ENCODE measurements at places on chromosomes 7 and 10.
A peak's percentile ranks its signal among the peaks of the same experiment; 100 is the strongest.

DNA sequence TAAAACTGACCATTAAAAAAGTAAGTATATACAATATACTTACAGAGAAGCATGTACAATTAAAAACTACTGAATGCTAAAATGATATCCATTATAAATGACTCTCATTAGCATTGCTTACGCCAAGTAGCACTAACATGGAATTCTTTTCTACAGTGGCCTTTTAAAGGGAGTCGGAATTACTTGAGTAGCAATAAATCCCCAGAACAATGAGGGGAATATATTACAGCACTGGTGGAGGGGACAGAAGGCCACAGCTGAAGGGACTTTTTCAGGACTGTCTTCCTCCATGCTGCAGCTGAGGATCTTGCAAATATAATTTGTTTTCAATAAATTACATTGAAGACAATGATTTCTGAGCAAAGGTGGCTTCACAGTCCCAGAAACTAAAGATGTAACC is 97.0 kb downstream of the ALOX5 start:
- no peak for DNase-seq

DNA sequence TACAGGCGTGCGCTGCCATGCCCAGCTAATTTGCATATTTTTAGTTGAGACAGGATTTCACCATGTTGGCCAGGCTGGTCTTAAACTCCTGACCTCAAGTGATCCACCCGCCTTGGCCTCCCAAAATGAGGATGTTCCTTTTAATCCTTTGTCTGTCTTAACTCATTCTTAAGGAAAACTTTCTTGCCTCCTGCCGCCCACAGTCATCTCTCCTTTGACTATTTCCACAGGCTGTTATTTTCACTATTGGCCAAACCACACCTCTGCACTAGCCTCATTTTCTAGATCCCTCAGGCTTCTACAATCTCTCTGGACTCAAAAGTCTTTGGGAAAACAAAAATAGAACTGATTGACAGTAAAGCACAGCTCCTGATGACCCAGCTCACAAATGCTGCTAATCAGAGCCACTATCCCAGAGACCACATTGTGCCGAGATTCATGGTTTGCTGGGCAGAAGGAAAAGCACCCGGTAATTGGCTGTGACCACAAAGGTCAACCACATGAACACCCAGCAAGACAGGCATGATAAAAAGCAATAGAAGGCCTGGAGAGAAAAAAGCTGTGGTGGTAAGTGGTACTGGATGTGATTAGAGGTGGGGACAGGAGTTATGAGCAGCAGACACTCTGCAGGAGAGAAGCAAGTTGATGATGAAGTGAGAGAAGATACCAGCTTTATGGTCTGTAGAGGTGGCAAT is 44.1 kb upstream of the ZNRF2 start:
- no peak for DNase-seq

DNA sequence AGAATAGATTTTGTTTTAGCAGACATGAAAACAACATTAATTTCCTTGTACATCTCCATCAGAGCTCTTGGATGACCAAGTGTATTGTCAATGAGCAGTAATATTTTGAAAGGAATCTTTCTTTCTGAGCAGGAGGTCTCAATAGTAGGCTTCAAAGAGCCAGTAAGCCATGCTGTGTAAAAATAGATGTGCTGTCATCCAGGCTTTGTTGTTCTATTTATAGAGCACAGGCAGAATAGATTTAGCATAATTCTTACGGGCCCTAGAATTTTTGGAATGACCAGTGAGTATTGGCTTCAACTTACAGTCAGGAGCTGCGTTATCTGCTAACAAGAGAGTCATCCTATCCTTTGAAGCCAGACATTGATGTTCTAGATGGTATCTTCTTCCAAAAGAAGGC is 19.0 kb downstream of the MINPP1 start:
- no peak for DNase-seq

DNA sequence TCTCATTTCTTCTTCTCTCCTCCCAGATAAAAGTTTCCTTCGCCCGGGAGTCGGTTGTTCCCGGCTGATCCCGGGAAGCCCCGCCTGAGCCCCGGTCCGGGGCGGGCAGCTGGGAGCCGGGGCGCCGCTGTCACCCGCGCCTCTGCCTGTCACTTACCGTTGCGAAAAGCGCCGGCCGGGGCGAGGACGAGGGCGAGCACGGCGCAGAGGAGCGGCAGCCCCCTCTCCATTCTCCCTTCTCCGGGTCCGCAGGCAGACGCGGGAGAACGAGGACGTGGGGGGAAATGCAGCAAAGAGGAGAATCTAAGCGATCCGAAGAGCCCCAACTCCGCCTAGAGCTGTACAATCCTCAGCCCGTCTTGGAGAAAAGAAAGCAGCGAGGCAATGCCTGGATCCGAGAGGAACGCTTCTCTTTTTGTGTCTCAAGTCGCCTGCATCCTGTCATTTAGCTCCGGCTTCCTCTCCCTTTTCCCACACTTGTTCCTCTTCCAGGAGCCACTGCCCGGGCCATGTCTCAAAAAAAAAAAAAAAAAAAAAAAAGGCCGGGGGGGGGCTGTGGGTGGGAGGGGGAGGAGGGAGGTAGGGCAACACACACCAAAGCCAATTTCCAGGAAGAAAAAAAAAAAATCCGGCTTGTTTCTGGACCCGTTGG is at the start of gene NRP1:
TSS of gene NRP1 (minus strand) at position 515 of the 652 bp plus-strand sequence. CDS start at position 230, 285 bp downstream.
- no peak for DNase-seq

GRCh38 chr7:104848138-104848990 is 165.6 kb upstream of the KMT2E start:
- peak; percentile 20 for DNase-seq

DNA sequence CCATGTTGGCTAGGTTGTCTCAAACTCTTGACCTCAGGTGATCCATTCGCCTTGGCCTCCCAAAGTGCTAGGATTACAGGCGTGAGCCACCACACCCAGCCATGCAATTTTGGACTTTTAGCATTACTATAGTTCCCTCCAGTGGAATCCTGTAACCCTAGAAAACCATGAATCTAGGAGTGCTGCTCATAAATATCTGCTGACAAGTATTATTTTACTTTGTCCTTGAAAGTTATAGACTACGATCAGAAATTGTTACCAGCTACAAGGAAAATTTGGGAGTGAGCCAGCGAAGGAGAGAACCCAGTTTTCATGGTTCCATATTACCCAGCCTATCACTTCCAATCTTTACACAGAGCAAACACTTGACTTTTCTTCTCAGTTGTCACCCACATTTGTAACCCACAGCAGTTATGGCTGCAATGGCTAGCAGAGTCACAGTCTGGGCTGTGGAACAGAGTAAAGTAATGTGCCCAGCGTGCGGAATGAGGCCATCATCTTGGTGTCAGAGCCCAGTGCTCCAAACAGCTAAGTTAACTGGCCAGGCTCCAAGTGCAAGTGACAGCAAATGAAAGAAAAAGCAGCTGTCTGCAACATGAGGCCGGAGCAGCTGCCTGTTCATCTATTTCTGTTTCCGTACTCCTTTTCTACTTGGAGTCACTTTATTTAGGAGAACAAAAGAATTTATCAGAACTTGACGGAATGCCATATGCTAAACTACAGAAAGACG is 29.9 kb downstream of the ZC3HC1 start:
- no peak for DNase-seq

- no peak for DNase-seq
Observed at GRCh38 chr7:30848121-30848855, 63.4 kb upstream of the AQP1 start.

- DNase-seq, result no peak
Observed at GRCh38 chr10:129810-130209, 5.4 kb upstream of the ZMYND11 start.

DNA sequence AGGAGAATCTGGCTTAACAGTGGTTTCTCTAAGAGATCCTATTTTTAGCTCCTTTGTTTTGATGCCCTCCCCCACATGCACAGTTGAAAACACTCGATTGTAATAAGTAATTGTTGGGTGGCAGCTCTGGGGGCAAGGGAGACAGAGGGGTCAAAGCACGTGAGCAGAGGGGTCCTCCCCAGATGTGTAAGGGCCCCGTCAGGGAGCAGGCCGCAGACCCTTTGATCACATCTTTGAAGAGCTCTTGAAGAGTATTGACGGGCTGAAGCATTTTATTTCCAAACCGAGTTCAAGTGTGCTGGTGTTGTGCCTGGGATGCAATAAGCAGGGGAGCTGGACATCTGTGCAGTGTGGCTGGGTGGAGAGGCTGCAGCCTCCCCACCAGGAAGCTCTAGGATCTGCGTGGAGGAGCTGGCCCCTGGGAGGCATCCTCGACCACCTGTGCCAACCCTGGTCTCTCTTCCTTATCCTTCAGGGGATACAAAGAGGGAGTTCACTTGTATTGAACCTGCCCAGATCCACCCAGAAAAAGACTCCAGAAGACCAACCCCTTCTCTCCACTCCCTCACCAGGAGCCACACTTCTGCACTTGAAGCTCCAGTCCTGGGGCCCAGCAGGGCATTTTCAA is 473.0 kb upstream of the MGMT start:
- no peak for DNase-seq

DNA sequence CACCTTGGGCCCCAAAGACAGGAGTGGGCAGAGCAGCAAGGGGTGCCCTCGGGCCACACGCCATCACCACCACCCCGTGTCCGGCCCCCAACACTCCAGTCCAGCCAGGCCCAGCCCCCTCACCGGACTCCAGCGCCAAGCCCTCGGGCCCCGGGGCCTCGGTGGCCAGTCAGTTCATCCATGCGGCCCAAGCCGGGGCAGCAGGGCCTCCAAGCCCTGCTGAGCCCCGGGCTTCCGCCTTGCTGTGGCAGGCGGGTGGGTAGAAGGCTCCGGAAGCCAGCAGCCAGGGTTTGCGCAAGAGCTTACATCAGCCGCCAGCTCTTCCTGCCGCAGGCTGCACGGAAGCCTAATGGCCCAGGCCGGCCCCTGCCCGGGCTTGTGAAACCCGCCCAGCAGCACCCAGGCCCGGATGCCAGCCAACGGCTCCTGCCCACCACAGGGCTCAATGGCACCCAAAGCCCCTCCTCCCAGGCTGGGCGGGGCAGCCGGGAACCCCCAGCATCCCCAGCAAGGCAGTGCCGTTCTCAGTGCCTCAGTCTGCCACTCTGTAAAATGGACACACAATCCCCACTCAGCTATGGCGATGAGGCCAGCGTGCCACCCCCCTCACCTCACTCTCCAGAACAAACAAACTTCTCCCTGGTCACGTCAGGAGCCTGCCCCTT is 26.5 kb downstream of the TNRC18 start:
- DNase-seq, result peak; percentile 84

DNA sequence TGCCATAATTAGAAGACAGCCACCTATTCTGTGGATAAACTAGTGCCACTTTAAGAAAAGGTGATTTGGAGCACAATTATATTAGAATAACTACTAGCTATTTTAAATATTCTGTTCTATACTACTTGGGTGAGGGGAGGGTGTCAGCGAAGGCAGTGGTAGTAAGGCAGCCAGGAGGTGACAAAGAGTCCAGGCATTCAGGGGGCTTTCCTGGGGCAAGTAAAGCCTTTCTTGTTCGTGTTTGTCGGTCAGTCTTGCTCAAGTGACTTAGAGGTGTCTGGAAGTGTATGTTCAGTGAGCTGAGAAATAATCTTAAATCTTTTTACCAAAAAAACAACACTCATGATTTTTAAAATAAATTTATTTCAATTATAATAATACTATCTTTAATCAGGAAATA is 34.4 kb downstream of the ADD3 start:
- DNase-seq, result no peak

GRCh38 chr7:91083855-91084644 is 180.2 kb upstream of the FZD1 start:
- DNase-seq, result no peak

DNA sequence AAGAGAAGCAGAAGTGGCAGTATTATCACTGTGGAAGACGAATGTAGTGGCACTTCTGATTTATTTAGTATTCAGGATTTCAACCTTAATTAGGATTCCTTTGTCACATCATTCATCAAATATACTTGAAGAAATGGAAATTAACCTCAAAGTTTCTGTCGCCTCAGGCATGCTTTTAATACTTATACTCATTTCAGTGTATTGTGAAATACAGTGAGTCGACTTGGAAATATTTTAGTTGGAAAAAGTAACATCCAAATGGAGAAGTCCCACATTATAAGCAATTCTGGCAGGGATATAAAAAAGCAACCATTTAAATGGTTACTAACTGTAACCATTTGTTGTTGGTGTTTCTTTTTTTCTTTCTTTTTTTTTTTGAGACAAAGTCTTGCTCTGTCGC is 648.8 kb downstream of the ARL4A start:
- no peak for DNase-seq

DNA sequence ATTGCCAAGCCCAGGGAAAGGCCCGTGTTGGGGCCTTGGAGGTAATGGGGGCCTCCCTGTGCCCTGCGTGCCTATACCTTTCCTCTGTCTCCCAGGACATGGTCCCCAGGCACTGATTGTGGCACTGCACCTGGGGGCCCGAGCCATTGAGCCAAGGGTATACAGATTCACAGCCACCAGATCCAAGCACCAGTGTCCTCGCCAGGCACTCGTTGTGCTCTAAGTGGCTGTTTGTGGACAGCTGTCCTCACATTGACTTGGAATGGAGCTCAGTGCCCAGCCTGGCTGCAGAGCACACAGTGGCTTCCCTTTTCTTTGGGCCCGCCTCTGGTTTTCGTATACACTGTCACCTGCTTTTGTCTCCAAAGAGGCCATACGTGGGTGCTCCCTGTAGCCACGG is 72.0 kb upstream of the BTBD16 start:
- no peak for DNase-seq

DNA sequence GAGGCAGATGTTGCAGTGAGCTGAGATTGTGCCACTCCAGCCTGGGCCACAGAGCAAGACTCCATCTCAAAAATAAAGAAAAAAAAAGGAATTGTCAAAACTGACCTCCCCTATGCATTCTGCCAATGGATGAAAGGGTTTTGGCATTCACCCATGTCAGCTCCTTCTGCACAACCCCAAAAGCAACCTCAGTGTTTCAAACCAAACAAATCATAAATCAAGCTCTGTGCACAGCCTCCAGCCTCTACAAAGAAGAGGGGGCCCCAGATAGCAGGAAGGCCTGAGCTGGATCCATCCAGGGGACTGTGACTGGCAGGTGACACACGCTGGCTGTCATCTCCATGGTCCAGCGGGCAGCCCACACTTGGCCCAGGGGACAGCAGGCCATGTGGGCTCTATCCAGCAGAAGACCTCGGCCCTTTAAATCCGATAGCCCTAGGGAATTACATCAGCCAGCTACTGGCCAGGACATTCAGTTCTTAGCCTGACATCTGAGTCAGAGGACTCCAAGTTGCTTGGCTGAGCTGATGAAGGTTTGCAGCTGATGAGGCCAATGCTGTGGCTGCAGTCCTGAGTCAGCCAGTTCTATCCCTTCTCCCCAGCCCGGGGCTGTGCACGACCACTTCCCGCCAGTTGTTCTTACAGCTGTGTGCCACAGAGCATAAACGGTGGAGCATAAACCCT is 52.0 kb upstream of the FIGNL1 start:
- no peak for DNase-seq
